ENCODE measurements at places on chromosomes 1 and 21. TPM values are rescaled to one million over a fixed set of nuclear protein-coding genes. Genes with fewer than 3 reads are reported as not detected.

DNA sequence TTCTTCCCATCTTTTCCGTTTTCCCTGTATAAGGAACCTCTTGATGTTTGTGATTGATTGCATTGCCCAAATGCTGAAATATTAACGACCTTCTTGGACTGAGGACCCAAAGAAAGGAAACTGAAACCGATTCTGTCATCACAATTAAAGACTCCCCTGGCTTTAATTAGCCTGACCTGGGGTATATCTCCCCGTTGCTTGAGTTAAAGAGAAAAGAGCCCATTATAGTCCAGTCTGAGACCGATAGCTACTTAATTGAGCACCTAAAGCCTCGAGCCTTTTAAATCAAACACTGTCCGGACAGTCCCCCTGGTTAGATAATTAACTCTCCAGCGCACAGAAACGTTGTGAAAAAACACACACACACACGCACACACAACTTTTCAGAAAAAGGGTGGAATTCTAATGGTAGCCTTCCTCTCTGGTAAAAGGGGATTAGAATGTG is 8.0 kb downstream of the LMO4 start:
- peak overlapping the region; percentile 99 for H3K4me3 ChIP-seq
- no peaks in the 10 kb centered on the region for H3K27me3 ChIP-seq
- peaks cover 27% of the 10 kb centered on the region for H3K4me1 ChIP-seq
- peaks cover 43% of the 10 kb centered on the region for H3K36me3 ChIP-seq
- peak overlapping the region; percentile 98 for H3K27ac ChIP-seq
- DNase-seq: no peak

The LINGO4 gene
- not detected for total RNA-seq

- DNase-seq: no peak
- H3K4me3 ChIP-seq: no peak overlapping the region
- H3K27me3 ChIP-seq: no peaks in the 10 kb centered on the region
- H3K27ac ChIP-seq: peak overlapping the region; percentile 78
These were observed 4.1 kb upstream of the SLC2A1 start for GRCh38 chr1:42962641-42963377.

GRCh38 chr1:232473324-232473723 is 156.6 kb downstream of the SIPA1L2 start:
- no peaks in the 10 kb centered on the region for H3K27me3 ChIP-seq
- no peak overlapping the region for H3K27ac ChIP-seq
- no peaks in the 10 kb centered on the region for H3K36me3 ChIP-seq
- H3K4me3 ChIP-seq: no peak overlapping the region
- peaks cover 2% of the 10 kb centered on the region for H3K4me1 ChIP-seq

DNA sequence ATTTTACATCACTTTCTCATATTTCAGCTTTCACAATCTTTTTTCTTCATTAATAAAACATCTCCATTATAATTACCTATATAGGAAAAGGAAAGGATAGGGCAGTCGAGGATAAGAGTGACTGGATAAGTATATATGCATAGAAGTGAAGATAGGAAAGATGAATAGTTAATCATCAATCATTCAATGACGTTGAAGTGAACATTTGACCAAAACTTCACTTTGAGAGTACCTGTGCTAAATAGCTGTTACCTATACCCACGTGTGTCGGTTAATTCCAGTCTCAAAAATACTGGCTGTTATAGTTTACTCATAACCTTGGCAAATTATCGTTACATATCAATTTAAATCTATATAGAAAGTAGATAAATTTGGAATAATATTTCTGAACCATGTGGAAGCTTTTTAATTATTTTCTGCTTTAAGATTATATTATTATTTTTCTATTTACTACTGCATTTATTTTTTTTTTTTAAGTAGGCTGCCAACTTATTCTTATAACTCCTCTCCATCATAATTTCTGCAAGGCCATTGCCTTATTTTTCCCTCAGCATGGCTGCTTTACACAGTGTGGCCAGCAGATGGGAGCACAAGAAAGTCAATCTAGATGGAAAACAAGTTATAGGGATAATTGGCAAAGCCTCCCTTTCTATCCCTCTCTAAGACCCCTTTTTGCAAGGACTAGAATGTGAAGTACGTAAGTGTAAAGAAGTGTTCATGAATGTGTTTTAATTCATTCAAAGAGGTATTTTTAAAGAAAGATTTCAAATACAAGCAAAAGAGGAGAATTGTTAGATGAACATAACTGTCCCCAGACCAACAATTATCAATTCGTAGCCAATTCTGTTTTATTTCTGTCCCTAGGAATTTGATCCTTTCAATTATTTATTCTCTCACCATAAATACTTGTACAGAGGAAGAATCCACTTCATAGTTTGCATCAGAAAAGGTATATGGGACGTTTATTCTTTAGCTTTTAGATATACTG is 290.4 kb downstream of the KCNT2 start:
- H3K4me1 ChIP-seq: no peaks in the 10 kb centered on the region
- H3K27ac ChIP-seq: no peak overlapping the region
- no peak for DNase-seq
- no peak overlapping the region for H3K4me3 ChIP-seq
- no peaks in the 10 kb centered on the region for H3K36me3 ChIP-seq

- no peaks in the 10 kb centered on the region for H3K27me3 ChIP-seq
- no peak overlapping the region for H3K27ac ChIP-seq
- no peaks in the 10 kb centered on the region for H3K36me3 ChIP-seq
- no peaks in the 10 kb centered on the region for H3K4me1 ChIP-seq
- no peak overlapping the region for H3K4me3 ChIP-seq
- DNase-seq: no peak
These were observed 19.1 kb downstream of the NME7 start for GRCh38 chr1:169348383-169349036.

The C1orf159 gene
- total RNA-seq: 19.1 TPM

- no peaks in the 10 kb centered on the region for H3K27me3 ChIP-seq
- H3K36me3 ChIP-seq: no peaks in the 10 kb centered on the region
- H3K4me3 ChIP-seq: no peak overlapping the region
- no peak for DNase-seq
These were observed 52.8 kb downstream of the C4BPA start for GRCh38 chr1:207156826-207157225.

The KCNA2 gene
- total RNA-seq: 0.57 TPM

The SCMH1 gene
- total RNA-seq: 46.9 TPM

The H3-3A gene
- 544 TPM for total RNA-seq

The RNF186 gene
- total RNA-seq: not detected

The GBP3 gene
- total RNA-seq: 15.1 TPM

The RIMKLA gene
- total RNA-seq: 0.04 TPM

GRCh38 chr1:41890825-41891198 is 27.9 kb downstream of the HIVEP3 start:
- peaks cover 8% of the 10 kb centered on the region for H3K4me1 ChIP-seq
- H3K27me3 ChIP-seq: no peaks in the 10 kb centered on the region
- H3K27ac ChIP-seq: peak overlapping the region; percentile 79
- H3K4me3 ChIP-seq: peak overlapping the region; percentile 60
- no peaks in the 10 kb centered on the region for H3K36me3 ChIP-seq

The SYTL1 gene
- 141 TPM for total RNA-seq

The KRTAP13-2 gene
- total RNA-seq: not detected

- peaks cover 5% of the 10 kb centered on the region for H3K36me3 ChIP-seq
- no peak for DNase-seq
- no peak overlapping the region for H3K27ac ChIP-seq
- peaks cover 78% of the 10 kb centered on the region for H3K4me1 ChIP-seq
- no peak overlapping the region for H3K4me3 ChIP-seq
These were observed 8.7 kb upstream of the CPLANE2 start for GRCh38 chr1:16245476-16246196.

GRCh38 chr1:155253208-155253607 is 2.1 kb downstream of the ENTREP3 start:
- no peak overlapping the region for H3K4me3 ChIP-seq
- H3K4me1 ChIP-seq: peaks cover 52% of the 10 kb centered on the region
- no peaks in the 10 kb centered on the region for H3K27me3 ChIP-seq
- H3K36me3 ChIP-seq: no peaks in the 10 kb centered on the region
- no peak overlapping the region for H3K27ac ChIP-seq
- DNase-seq: no peak

The EIF4G3 gene
- total RNA-seq: 28.3 TPM

GRCh38 chr21:39131791-39132190 is 51.5 kb downstream of the PSMG1 start:
- H3K36me3 ChIP-seq: no peaks in the 10 kb centered on the region
- no peaks in the 10 kb centered on the region for H3K27me3 ChIP-seq
- H3K27ac ChIP-seq: no peak overlapping the region

DNA sequence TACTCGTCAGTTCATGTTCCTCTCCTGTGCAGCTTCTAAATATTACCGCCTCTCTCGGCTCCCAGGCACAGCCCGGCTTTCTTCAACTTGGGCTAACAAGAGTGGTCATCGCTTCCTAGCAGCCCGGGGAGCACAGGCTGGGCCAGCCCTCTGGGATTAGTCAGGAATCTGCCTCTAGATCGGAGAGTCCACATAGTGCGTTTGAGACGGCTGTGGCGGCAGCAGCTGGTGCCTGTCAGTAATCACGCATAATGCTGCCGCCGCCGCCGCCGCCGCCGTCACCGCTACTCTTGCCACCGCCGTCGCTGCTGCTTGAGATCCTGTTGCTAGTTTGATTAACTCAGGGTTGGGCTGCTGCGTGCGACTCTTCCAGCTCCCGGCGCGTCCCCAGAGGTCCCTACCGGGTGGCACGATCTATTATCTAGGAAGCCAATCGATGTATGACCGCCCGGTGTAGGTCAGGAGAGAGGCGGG is at the start of gene RXRG:
Gene RXRG (minus strand): TSS at position 230 of the 474 bp plus-strand sequence. CDS start 233 bp downstream, outside the sequence.
- no peaks in the 10 kb centered on the region for H3K27me3 ChIP-seq
- H3K36me3 ChIP-seq: no peaks in the 10 kb centered on the region

The CELA2B gene
- total RNA-seq: not detected

The LRRC39 gene
- 0.18 TPM for total RNA-seq

GRCh38 chr1:207412845-207413244 is 41.3 kb upstream of the CR2 start:
- no peak overlapping the region for H3K4me3 ChIP-seq
- no peak overlapping the region for H3K27ac ChIP-seq
- no peaks in the 10 kb centered on the region for H3K36me3 ChIP-seq
- H3K27me3 ChIP-seq: no peaks in the 10 kb centered on the region
- no peaks in the 10 kb centered on the region for H3K4me1 ChIP-seq

The EPS8L3 gene
- not detected for total RNA-seq

DNA sequence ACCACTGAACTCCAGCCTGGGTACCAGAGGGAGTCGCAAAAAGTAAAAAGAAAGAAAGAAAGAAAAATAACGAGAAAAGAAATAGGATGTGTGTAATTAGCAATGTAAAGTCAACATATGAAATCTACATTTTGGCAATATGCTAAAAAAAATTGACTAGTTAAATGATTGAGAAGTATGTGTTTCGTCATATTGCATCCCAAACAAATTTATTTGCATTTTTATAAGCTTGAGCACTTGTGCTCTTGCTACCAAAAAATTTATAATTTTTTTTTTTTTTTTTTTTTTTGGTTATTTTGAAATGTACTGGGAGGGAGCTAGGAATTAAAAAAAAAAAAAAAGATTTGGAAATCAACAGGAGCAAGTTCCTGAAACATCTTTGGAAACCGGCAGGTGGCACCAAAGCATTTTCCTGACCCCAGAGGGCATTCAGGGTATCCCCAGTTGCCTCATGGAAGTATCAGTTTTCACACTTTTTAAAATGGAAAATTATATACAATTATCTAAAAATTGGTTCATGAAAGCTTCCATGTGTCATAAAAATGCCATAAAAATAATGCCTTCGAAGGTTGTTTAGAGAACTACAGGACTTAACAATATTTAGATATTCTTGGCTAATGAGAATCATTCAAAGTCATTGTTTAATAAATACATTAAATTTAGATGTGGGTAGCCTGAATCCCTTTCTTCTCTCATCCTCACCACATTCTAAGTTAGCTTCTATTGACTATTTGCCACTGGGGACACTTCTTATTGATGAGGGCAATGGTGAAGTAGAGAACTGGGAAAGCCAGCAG is 4.8 kb upstream of the HEATR1 start:
- peaks cover 5% of the 10 kb centered on the region for H3K4me1 ChIP-seq
- H3K27me3 ChIP-seq: no peaks in the 10 kb centered on the region
- no peak for DNase-seq
- H3K27ac ChIP-seq: no peak overlapping the region
- H3K4me3 ChIP-seq: no peak overlapping the region

- no peaks in the 10 kb centered on the region for H3K36me3 ChIP-seq
- no peak overlapping the region for H3K4me3 ChIP-seq
- peaks cover 10% of the 10 kb centered on the region for H3K4me1 ChIP-seq
- no peak overlapping the region for H3K27ac ChIP-seq
- DNase-seq: no peak
These were observed 8.6 kb upstream of the IL20 start for GRCh38 chr1:206856674-206857464.

DNA sequence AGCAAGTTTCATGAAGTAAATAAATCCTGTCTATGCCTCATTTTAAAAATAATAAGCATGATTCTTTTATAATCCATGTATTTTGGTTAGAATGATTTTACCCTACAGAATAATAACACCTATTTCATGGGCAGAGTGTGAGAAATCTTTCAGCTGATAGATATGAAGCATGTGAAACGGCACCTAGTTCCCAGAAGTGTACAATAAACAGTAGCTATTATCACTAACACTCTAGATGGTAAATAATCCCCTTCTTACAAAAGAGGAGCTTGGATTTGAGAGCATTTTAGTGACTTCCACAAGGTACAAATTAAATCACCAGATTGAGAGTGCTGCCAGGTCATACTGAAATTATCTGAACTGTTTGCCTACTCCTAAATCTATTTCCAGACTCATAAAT is 95.3 kb upstream of the NRIP1 start:
- H3K4me3 ChIP-seq: no peak overlapping the region
- DNase-seq: no peak
- no peaks in the 10 kb centered on the region for H3K36me3 ChIP-seq
- peaks cover 9% of the 10 kb centered on the region for H3K4me1 ChIP-seq
- H3K27me3 ChIP-seq: no peaks in the 10 kb centered on the region

The ZSWIM5 gene
- 2.5 TPM for total RNA-seq

The OR2T35 gene
- total RNA-seq: not detected

The SPRR1B gene
- total RNA-seq: 889 TPM

DNA sequence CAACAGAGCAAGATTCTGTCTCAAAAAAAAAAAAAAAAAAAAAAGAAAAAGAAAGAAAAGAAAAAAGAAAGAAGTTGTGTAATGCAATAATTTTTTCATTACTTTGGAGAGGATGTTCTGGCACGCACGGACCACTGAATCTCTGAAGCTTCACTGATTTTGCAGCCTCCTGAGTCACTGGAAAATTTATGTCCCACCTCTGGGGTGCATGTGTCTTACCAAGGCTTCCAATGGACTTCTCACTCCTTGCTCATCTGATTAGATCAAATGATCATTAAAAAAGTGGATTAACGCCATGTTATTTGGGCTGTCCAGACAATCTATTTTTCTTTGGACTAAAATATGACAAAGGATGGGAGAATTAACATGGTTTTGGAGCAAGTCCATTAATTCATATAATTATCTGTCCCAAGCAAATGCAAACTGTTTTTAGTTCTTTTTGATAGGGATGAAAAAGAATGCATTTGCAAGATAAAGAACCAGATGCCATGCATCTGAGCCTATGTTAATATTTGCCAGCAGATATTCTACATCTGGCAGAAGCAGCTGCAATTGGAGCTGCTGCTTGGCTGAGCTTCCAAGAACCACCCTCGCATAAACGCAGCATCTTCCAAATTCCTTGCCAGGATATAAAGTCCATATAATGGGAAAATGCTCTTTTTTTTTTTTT is 10.1 kb upstream of the MAP1LC3C start:
- no peak overlapping the region for H3K4me3 ChIP-seq
- no peak for DNase-seq
- no peaks in the 10 kb centered on the region for H3K36me3 ChIP-seq
- no peak overlapping the region for H3K27ac ChIP-seq
